AG09309 (cell line): ENCODE measurements at places on chromosomes 4 and X.

GRCh38 chr4:8741513-8742226, 130.0 kb downstream of the HMX1 start:
- no peak for DNase-seq

- DNase-seq: no peak
These were observed 52.0 kb upstream of the HS3ST1 start for GRCh38 chr4:11480683-11481082.

GRCh38 chrX:44267116-44267515, 76.4 kb downstream of the EFHC2 start:
- DNase-seq: no peak

- DNase-seq: no peak
These were observed 37.2 kb downstream of the ATP2B3 start for GRCh38 chrX:153554519-153555167.

DNA sequence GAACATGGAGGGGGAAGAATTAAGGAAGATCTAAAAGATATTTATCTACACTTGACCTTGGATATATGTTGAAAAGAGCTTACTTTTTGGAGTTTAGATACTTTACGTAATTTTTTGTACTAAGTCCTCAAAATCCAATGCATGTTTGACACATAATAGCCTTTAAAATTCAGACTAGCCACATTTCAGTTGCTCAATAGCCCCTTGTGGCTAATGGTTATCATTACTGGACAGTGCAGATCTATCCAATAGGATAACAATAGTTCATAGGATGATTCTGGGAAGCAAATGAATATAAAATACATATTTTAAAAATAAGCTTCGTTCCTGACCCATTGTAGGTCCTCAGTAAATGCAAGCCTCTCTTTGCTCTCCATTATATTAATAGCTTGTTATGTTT, 13.8 kb downstream of the AP1AR start:
- no peak for DNase-seq

DNA sequence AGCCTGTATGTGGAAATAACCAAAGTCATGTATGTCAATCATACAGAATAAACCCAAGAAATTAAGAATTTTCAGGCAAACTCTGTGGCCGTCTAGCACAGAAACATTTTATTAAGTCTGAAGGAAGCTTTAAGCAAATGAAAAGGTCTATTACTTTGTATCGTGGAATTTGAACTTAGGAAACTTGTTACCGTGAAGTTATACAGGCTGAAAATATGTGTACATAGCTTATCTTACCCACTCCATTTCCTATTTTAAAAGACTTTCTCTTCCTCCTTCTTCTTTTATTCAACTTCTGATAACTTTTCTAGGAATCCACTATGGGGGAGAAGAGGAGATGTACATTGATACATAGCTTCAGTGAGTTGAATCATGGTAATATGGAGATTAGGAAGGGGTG, 108.3 kb downstream of the AGTR2 start:
- DNase-seq: no peak

DNA sequence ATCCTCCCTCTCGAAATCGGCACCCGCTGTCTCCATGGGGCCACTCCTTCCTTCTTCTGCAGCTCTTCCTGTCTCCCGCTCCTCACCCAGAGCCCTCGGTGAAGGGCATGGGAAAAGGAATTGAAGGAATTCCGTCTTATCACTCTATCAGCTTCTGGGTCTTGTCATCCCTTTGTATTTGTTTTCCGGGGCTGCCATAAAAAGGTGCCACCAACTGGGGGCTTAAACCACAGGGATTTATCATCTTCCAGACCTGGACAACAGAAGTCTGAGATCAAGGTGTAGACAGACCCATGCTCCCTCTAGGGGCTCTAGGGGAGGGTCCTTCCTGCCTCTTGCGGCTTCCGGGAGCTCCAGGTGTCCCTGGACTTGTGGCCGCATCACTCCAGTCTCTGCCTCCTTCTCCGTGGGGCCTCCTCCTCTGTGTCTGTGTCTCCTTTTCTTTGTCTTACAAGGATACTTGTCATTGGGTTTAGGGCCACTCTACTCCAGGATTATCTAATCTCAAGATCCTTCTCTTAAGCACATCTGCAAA, 24.0 kb downstream of the CD99 start:
- no peak for DNase-seq

DNA sequence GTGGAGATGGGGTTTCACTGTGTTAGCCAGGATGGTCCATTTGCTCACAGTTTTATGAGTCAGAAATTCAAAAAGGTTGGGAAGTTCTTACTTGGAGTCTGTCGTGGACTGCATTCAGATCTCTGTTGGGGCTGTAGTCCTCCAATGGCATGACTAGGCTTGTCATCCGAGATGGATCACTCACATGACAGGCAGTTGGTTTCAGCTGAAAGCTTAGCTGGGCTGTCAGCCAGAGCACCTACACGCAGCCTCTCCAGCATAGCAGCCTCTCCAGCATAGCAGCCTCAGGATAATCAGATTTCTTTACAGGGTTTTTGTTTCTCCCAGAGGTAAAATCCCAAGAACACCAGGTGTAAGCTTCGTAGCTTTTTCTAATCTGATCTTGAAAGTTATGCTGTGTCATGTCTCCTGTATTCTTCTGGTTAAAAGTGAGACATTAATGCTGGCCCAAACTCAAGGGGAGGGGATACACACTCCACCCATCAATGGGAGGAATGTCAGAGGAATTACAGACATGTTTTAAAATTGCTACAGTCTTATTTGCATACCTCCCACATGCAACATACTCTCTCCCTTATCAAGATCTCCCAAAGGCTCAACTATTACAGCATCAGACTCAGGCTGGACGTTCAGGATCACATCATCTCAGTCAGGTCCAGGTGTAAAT, 31.6 kb upstream of the SOD3 start:
- DNase-seq: peak; percentile 39

GRCh38 chr4:131093303-131093702, 1997.4 kb downstream of the C4orf33 start:
- no peak for DNase-seq

GRCh38 chrX:42934020-42934726, 156.2 kb upstream of the PPP1R2C start:
- no peak for DNase-seq

GRCh38 chr4:30511751-30512150, 208.4 kb upstream of the PCDH7 start:
- no peak for DNase-seq

DNA sequence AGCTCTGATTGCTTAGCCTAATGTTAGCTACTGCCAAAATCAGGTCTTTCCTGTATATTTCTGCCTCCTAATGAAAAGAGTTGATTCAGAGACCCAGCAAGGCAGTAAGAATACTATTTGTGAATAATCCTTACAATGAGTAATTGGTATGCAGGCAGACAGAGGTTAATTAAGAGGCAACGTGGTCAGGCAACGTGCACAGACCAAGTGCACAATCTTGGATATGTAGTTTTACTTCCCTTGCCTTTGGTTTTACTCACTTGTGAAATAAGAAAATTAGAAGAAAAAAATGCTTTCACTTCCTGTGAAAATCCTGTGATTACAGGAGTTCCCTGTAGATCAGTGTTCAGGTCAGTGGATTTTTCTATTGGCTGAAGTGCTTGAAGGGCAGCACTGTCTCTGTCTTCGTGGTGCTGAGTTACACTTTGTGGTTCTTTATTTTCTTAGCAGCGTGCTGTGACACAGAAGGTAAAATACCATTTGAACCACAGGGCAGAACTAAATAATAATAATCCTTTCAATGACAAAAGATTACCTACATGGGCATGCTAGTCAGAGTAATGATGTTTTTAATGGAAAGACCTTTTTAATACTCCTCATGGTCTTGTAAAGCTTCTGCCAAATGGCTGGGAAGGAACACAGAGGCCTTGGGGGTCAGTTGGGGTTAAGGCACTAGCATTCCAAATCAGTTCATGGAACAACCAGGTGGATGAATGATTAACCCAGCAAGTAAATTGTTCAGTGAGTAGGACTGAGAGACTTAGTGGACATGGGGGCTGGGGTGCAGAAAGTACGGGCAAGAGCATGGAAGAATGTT, 430.9 kb downstream of the MAPK10 start:
- peak; percentile 52 for DNase-seq

DNA sequence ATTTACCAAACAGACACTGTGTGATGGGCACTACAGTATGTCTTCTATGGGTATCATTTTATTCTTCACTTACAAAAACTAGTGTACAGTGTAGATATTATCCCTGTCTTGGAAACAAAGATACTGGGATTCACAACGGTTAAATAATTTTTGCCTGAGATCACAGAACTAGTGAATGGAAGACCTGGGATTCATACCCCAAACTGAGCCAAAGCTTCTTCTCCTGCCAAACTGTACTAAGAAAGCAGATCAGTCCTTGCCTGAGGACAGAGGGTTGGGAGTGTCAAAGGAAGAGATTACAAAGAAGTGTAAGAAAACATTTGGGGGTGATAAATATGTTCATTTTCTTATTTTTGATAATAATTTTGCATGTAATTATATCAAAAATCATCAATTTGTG, 43.1 kb downstream of the PPA2 start:
- no peak for DNase-seq

GRCh38 chr4:10619220-10619619, 65.3 kb downstream of the CLNK start:
- DNase-seq: no peak

GRCh38 chrX:71604796-71605568, 13.3 kb downstream of the CXCR3 start:
- no peak for DNase-seq

DNA sequence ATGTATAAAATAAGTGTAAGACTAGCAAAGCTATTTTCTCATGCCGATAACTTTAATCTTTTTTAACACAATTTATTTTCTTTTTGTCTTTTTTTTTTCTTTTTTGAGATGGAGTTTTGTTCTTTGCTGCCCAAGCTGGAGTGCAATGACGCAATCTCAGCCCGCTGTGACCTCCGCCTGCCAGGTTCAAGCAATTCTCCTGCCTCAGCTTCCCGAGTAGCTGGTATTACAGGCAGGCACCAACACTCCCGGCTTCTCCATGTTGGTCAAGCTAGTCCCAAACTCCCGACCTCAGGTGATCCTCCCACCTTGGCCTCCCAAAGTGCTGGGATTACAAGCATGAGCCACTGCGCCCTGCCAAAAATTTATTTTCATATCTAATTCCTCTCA, 164.2 kb upstream of the SLIT2 start:
- no peak for DNase-seq

GRCh38 chr4:82519072-82519471, 42.7 kb downstream of the TMEM150C start:
- DNase-seq: no peak

DNA sequence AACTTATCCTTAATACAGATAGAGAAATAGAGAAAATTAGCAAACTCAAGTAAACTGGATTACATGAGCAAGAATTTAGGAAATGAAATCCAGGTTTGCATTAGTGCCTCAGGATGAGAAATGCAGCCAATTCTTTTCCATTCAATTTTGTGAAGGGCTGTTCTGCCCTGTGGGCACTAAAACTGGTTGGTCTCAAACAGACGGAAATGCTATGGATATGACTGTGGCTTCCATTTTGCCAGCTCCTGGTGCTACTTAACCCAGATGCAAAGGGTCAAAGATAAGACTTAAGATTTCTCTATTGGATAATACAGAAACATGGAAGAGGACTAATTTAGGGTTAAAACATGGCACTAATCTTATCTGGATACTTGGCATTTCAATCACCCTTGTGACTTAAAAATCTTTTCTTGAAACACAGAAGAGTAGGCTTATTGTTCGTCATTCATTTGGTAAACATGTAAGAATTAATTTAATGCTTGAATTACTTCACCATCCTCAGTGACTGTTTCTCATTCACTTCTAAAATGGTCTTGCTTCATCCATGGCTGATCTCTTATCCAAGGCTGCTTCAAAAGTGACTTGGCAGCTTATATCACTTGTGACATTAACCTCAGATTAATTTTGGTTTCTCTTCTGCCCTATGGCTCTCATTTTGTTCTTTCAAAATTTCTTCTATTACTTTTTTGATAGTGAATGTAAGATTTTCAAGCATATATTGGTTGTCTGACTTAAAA, 1008.7 kb downstream of the GLUD2 start:
- no peak for DNase-seq

DNA sequence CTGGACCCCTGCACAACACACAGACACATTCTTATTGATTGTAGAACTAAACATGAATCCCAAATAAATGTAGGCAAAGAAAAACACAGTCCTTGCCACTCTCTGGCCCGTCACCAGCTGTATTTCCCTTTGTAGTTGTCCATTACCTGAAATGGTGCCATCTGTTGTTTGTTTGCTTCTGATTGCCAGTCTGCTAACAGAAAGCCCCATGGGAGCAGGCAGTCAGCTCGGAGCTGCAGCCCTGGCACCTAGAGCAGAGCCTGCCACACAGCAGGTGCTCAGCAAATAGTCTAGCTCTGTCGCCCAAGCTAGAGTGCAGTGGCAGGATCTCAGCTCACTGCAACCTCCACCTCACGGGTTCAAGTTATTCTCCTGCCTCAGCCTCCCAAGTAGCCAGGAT, 28.9 kb downstream of the CPLX1 start:
- no peak for DNase-seq

DNA sequence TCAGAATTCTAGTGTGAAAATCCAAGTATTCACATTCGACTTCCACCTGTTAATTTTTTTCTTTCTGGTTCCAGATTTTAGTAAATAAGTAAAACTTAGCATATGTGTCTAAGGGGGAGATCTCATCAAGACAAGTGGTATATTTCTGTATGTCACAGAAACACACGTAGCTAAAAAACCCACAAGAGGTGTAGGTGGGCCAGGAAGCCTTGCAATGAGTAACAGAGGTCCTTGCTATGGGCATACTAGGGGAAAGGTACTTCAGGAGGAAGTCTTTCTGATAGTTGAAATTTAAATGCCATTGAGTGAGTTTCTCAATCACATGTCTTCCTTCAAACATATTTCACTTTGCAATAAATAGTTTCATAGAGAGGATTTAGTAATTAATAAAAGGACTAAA, 315.8 kb downstream of the MID1IP1 start:
- no peak for DNase-seq

DNA sequence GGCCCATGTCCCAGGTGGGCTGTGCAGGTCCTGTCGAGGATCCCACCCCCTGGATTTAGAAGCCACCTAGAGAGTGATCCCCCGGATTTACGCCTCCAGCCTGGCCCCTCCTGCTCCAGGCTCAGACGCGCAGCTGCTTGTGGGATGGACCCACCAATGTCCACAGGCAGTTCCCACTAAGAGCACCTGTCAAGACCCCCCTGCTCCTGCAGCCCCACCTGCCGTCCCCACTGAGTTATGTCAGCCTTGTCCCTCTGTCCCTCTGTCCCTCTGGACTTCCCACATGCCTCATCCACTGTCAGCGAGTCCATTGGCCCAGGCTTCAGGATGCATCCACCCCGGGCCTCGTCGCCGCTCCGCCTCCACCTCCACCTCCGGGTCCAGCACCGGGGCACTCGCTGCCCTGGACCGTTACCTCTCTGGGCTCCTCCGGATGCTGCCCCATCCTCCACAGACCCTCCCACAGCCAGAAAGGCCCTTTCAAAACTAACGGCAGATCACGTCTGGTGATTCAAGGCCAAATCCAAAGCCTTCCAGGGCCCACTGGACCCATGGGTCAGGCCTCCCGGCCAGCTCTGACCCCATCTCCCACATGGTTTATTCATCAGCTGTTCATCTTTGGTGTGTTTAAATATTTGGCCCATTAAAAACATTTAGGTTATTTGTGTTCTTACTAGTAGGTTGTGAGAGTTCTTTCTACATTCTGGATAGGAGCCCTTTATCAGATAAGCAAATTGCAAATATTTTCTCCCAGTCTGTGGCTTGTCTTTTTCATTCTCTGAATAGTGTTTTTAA, 28.3 kb downstream of the HTRA3 start:
- no peak for DNase-seq
